SHP77 (cell line): ENCODE measurements at places on chromosomes 6 and 20.

- DNase-seq, result no peak
These were observed 858 bp upstream of the PTPRK start for GRCh38 chr6:128521282-128521632.

DNA sequence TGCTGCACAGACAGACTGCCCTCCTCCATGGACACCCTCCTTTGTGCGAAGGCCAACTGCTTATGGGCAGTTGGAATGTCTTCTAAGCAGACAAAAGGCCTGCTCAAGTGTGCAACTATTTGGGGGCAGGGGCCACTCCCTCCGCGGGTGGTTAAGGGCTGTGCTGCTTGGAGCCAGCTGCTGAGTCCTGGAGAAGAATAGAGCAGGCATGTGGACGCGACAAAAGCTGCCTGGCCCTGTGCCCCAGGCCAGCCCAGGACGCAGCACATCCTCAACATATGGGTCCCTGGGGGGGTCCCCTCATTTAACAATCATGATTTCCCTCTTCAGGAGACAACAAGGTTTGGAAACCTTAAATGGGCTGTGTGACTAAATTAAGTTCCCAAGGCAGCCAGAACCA is 45.5 kb upstream of the ENTPD6 start:
- DNase-seq, result no peak

- no peak for DNase-seq
These were observed 803.7 kb downstream of the GRIK2 start for GRCh38 chr6:102197211-102197610.

GRCh38 chr20:46647469-46647868 is 3.8 kb downstream of the SLC13A3 start:
- no peak for DNase-seq

- DNase-seq, result no peak
These were observed 79.4 kb downstream of the ZDHHC14 start for GRCh38 chr6:157460182-157460999.

- no peak for DNase-seq
These were observed 37.8 kb downstream of the CPXM1 start for GRCh38 chr20:2762578-2763131.

DNA sequence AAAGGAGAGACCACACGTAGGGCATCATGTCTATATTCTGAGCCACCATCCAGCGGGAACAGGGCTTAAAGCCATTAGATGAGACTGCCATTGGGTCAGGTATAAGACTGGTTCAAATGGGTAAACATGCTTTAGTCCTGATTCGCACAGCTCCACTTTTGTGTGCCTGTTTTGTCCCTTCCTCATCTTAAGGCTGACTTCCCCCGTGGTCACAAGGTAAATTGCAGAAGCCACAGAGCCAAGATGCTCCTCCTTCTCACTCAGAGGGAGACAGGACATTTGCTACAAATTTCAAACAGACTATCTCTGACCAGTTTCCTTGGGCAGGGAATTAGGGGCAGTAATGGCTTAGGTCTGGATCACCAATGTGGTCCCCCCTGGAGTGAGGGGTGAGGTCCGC is 11.4 kb upstream of the IFNGR1 start:
- no peak for DNase-seq

GRCh38 chr6:22362361-22362760 is 65.5 kb upstream of the PRL start:
- DNase-seq, result no peak

GRCh38 chr20:35145141-35145564 is 2.0 kb downstream of the EDEM2 start:
- peak; percentile 34 for DNase-seq

- no peak for DNase-seq
These were observed 284.7 kb downstream of the ALDH8A1 start for GRCh38 chr6:134665029-134665723.

GRCh38 chr6:75157336-75157735 is 48.5 kb downstream of the COL12A1 start:
- DNase-seq, result no peak

DNA sequence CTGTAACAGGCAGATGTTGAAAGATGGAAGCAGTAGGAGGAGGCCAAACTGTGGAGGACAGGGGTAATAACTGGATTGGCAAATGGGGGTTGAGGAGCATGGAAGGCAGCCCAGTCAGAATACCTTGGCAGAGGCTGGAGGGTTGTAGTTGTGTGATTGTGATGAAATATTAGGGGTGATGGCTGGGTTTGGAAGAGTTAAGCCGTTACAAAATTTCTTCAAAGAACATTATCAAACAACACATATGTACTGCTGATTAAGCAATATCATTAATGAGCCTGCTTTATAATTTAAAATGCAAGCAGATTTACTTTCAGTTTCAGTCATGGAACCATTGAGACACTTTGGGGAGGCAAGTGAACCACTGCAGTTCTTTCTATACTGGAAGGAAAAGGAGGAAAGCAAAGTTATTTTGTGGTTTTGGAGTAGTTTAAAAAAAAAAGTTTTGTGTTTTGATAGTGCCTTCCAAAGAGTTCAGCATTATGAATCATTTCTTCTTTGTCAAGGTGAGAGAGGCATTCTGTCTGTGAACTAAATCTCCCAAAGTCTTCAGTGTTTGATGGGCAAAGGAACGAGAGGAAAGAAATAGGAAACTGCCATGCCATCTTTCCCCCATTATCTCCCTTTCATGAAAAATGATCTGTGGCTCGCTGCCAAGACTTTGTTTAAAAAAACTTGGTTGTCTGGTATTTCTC is 20.7 kb downstream of the FOXO3 start:
- no peak for DNase-seq

GRCh38 chr6:7636151-7636550 is 46.2 kb downstream of the SNRNP48 start:
- no peak for DNase-seq

GRCh38 chr6:29850011-29850553 is 22.5 kb downstream of the HLA-G start:
- DNase-seq, result no peak

DNA sequence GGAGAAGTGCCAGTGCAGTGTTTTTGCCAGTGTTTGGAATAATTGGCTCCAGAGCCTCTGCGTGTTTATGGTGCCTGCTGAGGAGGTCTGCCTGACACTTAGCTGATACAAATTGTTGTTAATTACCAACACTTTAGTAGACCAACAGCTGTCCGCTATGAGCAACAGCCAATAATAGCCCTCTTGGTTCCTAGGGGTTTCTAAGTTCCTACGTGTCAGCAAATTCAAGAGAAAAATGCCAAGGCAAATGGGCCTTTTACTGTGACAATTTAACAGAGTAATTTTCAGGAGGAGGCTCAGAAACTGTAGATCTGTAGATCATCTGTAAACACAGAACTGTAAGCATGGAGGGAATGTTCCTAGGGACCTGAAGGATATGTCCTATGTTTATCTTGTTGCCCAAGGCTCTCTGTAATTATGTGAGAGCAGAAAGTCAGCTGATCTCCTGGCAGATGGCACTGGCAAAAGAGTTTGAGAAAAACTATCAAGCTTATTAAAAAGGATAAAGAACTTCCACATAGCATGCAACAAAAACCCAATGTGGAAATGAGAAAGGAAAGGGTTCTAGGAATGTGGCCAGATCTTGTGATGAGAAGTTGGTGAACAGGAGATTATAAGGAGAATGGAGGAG is 157.7 kb downstream of the GJA1 start:
- no peak for DNase-seq

DNA sequence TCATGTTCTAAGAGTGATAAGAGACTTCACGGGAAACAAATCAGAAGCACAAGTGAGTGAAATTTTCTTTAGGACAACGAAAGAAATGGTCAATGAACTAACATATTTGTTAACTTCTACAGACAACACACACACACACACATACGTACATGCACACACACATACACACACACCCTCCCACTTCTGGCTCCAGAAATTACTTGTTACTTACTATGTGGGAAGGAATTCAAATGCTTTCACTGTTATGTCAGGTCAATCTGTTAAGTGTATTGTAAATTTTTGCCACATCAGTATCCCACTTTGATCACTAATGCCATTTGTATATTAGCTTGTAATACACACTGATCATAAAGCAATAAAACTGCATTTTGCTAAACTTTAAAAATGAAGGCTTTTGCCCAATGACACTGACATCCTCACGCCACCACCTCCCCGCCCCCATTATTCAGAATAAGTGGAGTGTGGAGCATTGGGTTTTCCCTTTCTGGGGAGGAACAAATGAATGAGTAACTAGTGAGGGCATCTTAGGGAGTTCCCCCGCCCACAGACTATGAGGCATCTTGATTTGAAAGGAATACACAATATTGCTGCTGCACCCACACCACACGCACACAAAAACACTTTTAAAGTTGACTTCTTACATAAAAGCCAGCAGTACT is 76.2 kb downstream of the ATXN1 start:
- no peak for DNase-seq

GRCh38 chr6:11497881-11498280 is 39.7 kb upstream of the TMEM170B start:
- DNase-seq, result no peak

DNA sequence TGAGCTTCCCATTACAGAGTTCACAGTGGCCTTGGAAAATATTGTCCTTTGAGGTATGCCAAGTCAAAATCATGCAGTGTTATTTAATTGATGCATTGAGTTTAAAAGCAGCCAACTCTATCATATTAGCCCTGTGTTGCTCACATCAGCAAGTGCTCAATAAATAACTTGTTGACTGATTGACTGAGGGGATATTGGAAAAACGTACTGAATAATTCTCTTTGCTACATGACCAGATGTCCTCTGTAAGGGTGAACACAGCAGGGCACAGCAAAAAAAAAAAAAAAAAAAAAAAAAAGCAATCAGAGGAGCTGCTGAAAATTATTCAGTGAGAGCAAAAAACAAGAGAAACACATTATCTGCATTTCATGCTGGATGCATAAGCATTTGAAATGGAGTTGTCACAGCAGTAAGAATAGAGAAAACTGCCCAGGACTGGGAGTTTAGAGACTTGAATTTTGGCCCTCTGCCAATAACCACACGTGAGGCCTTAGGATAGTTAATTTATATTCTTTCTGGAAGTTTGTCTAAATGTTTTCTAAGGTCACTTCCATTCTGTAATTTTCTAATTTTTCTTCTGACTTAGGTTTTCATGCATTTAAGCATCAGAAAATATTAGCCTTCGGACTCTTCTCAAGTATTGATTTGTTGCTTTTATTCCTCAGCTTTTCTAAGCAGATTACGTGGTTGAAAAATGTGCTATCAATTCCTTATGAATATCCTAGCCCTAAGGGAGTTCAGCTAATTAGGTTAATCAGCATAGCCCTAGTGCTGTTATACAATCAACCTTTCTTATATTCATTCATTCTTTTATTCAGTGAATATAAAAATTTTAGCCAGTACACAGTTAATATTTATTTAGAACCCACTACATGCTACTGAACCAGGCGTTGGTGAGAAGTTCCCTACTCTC is 246.8 kb upstream of the STXBP5 start:
- DNase-seq, result no peak

GRCh38 chr6:136669299-136669699 is 119.1 kb upstream of the MAP7 start:
- no peak for DNase-seq

DNA sequence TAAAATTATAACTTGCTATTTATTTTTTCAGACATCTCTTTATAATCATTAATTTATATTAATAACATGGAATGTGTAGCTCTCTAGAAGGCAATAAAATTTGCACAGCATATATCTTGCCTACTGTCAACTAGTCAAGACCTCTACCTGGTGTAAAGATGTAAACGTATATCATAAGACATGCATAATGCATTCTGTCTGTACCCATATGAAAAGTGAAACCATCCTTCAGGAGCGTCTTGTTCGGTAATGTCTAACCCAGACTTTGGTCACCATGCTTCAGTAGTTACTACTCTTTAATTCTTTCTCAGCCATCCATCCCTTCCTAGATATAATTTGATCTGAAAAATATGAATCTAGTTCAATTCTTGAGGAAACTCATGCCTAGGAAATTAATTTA is 21.0 kb downstream of the CEP43 start:
- DNase-seq, result no peak

GRCh38 chr20:41089555-41089954 is 47.8 kb upstream of the PLCG1 start:
- no peak for DNase-seq

DNA sequence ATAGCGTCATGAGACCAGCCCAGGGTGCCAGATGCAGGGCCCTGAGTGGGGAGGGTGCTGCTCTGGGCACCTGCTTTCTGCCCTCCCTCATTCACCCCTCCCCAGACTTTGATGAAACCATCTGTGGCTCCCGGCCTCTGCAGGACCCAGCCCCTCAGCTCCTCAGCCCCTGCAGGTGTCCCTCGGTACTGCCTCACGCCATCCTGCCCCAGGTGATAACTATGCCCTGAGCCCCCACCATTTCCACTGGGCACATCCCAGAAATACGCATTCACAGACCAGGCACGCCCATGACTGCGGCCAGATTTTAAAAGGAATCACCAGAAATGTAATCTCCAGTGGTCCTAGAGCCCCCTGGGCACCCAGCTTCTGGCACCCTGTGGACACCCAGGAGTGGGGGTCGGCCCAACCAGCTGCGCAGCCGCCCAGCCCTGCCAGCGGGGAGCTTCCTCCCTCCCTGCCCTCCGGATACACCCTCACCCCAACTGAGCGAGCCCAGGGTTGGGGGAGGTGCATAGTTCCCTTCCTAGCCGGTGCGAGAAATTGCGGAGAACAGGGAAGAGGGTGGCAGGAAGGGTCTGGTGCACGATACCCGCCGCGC is 615 bp upstream of the NTSR1 start:
- peak; percentile 70 for DNase-seq

GRCh38 chr6:28347119-28347518 is 2.6 kb upstream of the ZKSCAN3 start:
- no peak for DNase-seq

- no peak for DNase-seq
These were observed 27.1 kb upstream of the TOP1 start for GRCh38 chr20:41001497-41001896.

DNA sequence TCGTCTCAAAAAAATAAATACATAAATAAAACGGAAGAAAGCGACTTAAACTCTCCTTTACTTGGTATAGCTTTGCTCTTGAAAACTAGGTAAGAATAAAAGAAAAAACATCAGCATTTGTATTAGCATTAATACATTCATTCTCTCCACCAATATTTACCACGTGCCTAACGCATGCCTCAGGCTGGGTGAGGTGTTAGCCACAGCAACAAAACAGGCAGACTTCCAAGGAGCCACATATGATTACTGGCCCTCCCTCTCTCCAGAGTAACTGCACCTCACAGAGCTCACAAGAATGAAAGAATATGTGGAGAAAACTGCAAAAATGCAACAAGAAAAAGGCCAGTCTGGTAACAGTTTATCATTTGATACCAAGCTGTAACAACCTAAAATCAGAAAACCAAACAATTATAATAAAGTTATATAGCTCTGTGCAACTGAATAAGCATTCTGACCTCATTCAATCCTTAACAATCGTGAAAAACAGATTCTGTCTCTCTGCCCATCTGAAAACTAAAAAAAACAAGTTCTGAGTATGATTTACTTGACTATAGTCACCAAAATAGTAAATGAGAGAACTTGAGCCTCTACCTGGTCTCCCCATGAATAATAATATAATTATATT is 5.2 kb downstream of the NAPB start:
- DNase-seq, result no peak

DNA sequence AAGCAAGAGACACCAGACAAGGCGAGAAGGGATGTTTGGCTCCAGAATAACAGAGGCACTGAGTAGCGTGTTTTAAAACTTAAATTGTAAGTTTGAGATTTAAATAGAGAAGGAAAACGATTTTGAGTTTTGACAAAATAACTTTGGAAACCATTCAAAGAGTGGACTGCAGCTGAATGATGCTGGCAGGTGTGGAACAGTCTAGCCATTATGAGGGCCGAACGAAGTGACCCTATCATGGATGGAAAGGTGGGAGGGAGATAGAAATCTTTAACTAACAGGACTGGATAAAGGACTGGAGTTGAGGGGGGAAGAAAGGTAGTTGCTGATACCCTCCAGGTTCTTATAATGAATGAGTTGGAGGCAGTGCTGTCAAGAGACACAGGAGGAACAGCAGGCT is 248.4 kb downstream of the PACRG start:
- no peak for DNase-seq
